Activated naive CD8-positive, alpha-beta T cell treated with anti-CD3 and anti-CD28 coated beads, Interleukin-2, amount 50 U/mL, for 16 hours (primary cell): ENCODE measurements at places on chromosomes 11 and 22.

DNA sequence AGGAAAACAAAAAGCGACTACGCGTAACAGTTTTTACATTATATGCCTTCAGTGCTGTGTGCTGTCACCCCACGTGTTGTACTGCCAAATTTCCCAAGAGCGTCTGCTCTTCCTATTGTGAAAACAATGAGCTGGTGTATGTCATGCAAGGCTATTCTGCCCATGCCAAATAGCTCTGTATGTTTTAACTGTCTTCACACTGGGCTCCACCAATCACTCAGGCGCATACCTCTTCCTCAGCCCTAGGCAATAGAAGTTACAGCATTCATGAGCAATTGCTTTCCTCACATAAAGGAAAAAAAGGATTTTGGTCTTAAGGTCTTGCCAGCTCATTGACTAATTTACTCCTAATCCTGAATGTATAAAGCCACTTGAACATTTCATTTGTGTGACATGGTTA, 606.8 kb downstream of the NTM start:
- DNase-seq, result no peak

DNA sequence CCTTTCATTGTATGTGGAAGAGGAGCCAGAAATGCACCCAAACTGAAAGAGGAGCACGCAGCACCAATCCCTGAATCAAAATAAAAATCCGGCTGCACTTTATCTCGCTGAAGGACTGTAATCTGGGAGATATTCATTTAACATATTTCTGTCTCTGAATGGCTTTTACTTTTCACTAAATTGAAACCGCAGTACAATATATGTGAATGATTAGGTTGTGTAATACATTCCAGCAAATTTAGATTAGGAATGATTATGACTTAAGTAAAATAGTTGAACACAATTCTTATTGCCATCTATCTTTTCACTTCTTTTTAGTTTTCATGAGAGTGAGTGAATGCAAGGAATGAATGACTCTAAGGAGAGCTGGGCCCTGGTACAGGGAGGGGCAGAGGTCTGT, 232.1 kb downstream of the ST3GAL4 start:
- no peak for DNase-seq

DNA sequence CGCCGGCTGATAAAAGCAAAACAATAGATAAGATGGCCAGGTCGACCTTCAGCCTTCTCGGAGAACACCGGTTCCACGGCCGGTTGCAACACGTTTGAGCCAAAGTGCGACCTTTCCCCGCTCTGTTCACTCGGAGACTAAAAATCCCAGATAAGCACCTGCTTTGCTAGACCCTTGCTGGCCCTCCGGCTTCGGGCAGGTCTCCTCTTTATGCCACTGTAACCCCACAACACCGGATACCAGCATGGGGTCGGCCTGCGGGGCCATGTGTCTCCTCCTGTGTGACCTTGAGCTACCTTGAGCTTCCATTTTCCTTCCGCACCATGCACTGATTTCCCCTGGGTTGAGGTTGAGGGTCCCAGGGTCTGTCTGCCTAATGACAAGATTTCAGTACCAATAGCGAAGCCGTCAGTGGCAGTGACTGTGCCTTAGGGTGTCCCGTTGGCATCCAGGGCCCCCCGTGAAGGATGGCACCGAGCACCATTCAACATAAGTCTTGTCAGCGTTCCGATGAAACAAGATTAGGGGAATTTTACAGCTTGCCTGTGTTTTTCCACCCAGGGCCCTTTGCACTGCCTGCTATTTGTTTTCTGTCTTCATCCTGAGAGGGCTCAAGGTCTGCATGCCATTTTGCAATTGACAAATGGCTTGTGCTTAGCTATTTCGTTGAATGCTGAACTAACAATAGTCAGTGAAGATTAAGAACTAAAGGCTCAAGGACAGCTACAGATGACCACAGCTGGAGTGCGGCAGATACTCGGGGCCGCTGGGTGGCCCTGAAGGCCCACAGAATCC, 118.6 kb downstream of the KCNQ1 start:
- no peak for DNase-seq

DNA sequence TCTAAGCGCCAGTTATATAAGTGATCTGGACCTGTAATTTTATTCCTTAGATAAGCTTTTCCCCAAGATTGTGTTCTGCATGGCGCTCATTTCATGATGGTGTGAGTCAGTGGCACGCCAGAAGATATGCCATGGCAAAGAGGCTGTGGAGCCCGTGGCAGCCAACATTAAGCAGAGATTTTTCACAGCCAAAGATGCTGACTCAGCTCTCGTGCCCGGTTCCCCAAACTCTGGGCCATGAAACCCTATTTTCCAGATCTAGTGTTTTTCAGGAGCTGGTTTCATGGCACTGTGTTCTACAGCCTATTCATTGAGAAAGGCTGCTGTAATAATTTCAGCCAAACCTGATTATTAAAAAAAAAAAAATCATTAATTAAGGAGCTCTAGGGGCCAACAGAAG, 15.4 kb upstream of the LINC01488 start:
- DNase-seq, result no peak

GRCh38 chr11:47768101-47768612, 1.0 kb upstream of the FNBP4 start:
- no peak for DNase-seq

DNA sequence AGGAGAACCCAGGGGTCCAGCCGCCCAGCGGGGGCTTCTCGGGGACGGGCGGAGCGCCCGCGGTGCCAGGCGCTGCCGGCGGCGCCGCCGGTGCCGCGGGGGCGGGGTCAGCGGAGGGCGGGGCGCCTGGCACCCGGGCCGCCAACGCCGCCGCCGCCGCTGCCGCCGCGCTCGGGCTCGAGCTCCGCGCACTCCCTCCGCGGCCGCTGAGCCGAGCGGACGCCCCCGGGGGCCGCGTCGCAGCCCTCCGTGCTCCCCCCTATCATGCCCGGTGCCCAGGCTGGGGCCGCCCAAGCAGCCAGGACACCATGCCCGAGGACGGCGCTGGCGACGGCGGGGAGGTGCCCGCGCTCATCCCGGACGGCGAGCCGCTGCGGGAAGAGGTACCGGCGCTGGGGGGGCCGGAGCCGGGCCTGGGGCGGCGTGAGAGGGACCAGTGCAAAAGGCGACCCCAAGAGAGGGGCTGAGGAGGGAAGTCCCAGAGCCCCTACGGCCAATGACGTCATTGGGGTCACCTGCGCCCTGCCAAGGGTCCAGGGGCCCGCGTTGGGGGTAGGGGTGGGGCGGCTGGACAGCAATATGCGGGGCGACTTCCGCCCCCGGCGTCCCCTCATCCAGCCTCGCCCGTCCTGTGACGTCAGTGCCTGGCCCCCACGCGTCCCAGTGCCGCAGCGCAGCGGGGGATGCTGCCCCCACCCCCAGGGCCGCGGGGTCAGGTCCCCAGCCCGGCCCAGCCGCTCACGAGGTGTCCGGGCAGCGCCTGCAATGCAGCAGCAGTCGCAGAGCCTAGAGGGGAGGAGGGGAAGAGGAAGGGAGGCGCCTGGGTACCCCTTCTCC, at the start of gene TMEM151A:
TMEM151A (plus strand) TSS at position 189 of the 837 bp plus-strand sequence; CDS start at position 309, 120 bp downstream.
- DNase-seq, result no peak

- DNase-seq, result no peak
Observed at GRCh38 chr11:35548925-35549561, 23.6 kb upstream of the PAMR1 start.

DNA sequence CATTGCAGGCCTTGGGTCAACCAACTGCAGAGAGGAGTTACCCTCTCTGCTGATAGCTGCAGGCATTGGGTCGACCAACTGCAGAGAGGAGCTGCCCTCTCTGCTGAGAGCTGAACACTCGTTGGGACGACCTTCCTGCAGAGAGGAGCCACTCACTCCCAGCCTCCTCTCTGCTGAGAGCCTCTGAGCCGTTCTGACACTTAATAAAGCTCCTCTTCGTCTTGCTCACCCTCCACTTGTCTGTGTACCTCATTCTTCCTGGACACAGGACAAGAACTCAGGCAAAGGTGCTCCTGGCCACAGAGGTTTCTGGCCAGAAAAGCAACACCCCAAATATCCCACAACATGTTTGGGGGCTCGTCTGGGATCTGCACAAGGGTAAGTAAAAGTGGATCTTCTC, 7.5 kb upstream of the PKP3 start:
- no peak for DNase-seq

- DNase-seq, result peak; percentile 27
Observed at GRCh38 chr22:49305214-49305965, 522.3 kb downstream of the BRD1 start.

DNA sequence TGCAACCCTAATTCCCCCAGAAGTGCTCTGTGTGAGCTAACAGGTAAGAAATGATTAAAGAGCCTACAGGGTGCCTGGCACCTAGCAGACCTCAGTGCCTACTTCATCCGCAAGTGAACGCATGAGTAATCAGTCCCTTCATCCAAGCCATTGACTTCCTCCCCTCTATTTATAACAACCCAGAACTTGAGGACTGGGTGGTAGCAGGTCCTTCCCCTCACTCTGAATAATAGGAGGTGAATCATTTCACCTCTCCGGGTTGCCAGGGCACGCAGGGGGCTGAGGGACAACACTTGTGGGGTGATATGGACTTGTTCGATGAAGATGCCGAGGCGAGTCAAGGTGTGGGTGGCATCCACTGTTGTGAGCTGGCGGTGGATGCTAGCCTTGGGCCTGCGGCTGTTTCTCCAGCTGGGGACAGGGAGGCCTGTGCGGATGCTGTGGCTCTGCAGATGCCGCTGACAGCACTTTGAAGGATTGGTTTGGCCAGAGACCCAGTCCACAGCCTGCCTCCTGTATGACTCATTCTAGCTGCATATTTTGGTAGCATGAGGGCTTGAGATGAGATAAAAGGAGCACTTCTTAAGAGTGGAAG, 11.7 kb upstream of the SORL1-AS1 start:
- peak; percentile 58 for DNase-seq

- no peak for DNase-seq
Observed at GRCh38 chr22:29810216-29810615, 27.9 kb downstream of the ASCC2 start.
